ENCODE measurements at places on chromosomes 4 and X.
A peak's percentile ranks its signal among the peaks of the same experiment; 100 is the strongest.

- no peak for DNase-seq
Measured at GRCh38 chr4:94409962-94410361, 41.8 kb upstream of the PDLIM5 start.

DNA sequence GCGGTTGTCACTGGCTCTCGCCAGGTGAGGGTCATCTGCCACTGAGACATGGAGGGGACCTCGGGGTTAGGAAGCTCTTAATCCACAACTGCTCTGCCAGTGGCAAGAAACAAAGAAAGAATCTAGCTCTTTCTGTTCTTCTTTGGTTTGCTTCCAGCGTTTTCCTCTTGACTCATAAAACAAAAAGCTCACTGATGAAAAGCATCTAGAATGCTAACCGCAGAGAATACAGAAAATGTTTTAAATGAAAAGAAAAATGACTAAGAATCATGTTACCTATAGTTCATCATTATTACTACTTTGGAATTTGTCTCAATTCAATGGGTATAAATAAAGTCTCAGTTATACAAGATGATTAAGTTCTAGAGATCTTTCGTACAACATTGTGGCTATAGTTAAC lies 274.8 kb upstream of the TENM3 start:
- DNase-seq, result no peak

DNA sequence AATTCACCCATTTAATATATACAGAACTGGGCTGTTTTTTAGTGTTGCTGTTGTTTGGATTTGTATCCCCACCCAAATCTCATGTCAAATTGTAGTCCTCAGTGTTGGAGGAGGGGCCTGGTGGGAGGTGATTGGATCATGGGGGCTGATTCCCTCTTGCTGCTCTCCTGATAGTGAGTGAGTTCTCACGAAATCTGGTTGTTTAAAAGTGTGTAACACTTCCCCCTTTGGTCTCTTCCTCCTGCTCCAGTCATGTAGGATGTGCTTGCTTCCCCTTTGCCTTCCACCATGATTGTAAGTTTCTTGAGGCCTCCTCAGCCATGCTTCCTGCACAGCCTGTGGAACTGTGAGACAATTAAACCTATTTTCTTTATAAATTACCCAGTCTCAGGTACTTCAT lies 141.6 kb upstream of the AADAT start:
- DNase-seq, result no peak

- DNase-seq, result no peak
Measured at GRCh38 chr4:180234730-180235129, 2008.5 kb upstream of the TENM3 start.

DNA sequence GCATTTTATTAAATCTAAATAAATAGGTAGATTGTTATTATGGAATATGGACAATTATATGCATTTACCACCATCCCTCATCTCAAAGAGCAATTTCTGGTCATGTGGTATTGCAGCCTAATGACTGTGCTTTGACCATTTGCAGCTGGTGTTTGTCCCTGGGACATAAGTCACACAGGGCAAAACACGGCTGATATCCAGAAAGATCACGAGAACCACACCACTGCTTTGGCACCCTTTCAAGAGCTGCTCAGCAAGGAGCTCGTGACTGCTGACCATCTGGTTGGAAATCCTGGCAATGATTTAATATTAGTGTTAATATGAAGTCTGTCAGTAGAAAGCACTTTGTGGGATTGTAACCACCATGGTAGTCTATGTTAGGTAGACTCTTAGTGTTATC lies 545.0 kb downstream of the GBA3 start:
- no peak for DNase-seq

DNA sequence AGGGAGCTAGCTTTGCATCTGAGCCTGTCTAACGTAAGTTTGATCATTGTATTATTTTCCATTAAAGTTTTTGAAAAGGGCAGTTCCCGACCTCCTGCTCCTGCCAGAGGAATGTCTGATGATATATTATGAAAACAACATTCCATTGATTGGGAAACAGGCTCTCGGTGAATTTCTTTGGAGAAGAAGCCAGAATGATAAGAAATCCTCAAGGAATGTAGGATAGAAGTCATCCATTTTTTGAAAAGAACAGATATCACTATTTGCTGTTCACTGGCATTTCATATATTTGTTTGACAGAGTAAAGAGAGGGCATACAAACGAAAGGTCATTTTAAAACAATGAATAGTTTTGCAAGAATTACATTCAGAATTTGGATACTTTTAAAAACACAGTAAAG lies 781.0 kb upstream of the HTR2C start:
- DNase-seq, result no peak

DNA sequence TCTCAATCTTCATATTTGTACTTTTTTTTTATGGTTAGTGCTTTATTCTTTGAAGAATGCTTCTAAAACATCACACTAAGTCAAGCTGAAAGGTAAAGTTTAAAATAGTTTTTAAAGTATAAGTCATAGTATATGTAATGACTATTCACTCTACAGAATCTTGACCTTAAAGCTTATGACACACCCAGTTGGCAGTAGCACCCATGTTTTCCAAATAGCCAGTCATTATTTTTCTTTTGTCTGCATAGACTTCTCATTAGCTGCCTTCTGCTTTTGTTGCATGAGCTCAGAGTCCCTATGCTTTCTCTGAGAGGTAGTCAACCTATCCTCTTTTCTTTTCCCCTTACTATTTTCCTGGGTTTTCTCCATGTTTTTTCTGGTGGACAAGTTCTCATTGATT lies 231.5 kb downstream of the PCDH18 start:
- no peak for DNase-seq

- DNase-seq, result no peak
Measured at GRCh38 chrX:103783971-103784370, 7.3 kb downstream of the PLP1 start.

- no peak for DNase-seq
Measured at GRCh38 chr4:170035845-170036244, 9.7 kb upstream of the MFAP3L start.

GRCh38 chrX:38363046-38363445 lies 10.6 kb downstream of the OTC start:
- no peak for DNase-seq

- DNase-seq, result no peak
Measured at GRCh38 chr4:55078987-55079386, 46.4 kb downstream of the KDR start.

GRCh38 chr4:19358015-19358414 lies 893.7 kb upstream of the SLIT2 start:
- no peak for DNase-seq

GRCh38 chr4:142383800-142384470 lies 462.2 kb downstream of the INPP4B start:
- no peak for DNase-seq

DNA sequence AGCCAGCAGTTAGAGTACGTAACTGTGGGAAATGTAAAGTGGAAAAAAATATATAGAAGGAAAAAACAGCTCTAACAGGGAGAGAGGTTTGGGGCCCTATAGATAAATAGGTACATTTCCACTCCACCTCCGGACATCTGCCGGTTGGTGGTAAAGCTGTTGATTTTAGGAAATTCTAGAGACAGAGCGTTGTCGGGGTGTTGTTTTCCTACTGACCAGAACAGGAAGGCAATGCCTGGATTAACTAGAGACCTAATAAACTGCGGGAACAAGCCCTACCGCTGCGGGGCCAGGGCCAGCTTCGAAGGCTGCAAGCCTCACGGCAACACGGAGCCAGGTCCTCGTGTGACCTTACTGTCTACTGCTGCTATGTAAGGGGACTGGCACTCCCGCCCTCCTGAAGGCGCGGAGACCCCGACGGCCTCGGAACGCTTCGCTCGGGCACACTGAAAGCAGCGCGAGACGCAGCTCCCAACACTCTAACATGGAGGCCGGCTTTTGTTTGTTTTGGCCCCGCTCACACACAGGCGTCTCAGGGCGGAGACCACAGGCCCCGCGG lies 702 bp upstream of the CDKN2AIP start:
- DNase-seq, result peak; percentile 21

DNA sequence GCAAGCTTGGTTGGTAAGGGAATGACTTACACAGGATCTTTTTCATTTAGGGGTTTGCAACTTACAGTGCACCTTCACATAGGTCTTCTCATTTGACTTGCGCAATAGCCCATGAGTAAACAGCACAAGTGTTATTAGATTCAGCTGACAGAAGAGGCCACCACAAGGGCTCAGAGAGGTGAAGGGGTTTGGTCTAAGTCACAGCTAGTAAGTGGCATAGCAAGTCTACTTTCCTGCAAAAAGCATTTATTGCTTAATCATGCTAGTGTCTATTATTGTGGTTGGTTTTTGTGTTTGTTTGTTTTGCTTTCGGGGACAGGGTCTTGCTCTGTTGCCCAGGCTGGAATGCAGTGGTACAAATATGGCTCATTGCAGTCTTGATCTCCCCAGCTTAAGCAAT lies 83.3 kb downstream of the SPRY1 start:
- no peak for DNase-seq

- no peak for DNase-seq
Measured at GRCh38 chr4:153204247-153204671, at the start of gene TRIM2. Gene TRIM2, plus strand, starts transcription at chr4:153204443. Its CDS starts 88 bp downstream, at chr4:153204531.
